Stimulated activated CD8-positive, alpha-beta memory T cell treated with anti-CD3 and anti-CD28 coated beads, Interleukin-4, amount 100 ng/mL, for 4 hours (primary cell): ENCODE measurements at places on chromosomes 5 and 9.

- DNase-seq = no peak
Measured at GRCh38 chr5:52893105-52893504, 96.0 kb upstream of the ITGA2 start.

- no peak for DNase-seq
Measured at GRCh38 chr5:36202521-36202961, 39.2 kb downstream of the NADK2 start.

- no peak for DNase-seq
Measured at GRCh38 chr9:27372615-27373014, 75.7 kb upstream of the EQTN start.

GRCh38 chr5:180173198-180173544 is 35.8 kb downstream of the RASGEF1C start:
- DNase-seq = no peak

DNA sequence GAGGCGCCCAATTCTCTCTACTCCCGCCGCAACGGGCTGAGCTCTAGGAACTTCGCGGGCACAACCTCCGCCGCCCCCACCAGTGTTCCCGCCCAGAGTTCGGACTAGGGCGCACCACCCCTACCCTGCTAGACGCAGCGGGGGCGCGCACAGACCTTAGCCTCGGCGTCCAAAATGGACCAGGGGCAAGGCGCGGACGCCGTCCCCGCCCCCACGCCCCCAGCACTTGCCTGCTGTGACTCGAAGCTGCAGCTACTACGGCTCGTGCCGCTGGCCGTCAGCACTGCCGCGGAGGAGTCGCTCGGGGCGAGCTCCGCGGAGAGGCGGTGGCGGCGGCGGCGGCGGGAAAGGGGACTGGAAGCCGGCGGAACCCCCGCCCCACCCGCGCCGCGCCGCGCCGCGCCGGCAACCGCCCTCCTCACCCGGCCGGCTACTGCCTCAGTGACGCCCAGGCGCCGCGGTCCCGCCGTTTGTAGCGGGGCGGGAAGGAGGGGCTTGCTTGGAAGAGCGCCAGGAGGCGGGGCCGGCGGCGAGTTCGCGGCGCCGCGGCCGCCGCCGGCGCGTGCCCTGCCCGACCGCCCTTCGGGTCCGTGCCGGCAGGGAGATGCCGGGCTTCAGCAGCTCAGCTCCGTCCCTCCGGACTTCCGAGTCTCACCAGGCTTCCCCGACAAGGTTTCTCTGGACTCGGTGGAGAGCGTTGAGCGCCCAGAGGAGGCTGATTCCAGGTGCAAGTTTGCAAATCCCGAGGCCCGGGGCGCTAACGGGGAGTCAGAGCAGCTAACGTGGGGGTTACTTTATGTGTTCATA is 4.5 kb downstream of the ELAVL2 start:
- DNase-seq = no peak

- DNase-seq = no peak
Measured at GRCh38 chr9:107388890-107389289, 100.7 kb downstream of the KLF4 start.

DNA sequence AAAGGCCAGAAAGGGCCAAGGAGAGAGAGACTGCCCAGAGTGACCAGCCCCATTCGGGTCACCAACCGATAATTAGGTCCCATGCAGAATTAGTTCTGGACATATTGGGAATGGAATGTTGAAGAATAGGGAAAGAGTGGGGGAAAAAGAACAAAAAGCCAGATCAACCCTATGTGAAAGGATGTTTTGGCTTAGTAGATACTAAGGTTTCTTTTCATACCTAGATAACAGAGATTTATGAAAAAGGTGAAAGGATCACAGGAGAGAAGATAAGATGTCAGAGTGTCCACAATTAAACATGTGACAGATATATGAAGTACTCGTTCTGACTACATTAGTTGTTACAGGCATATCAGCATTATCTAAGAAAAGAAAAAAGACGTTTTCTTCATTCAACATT is 52.1 kb downstream of the MARCHF3 start:
- no peak for DNase-seq

GRCh38 chr9:121862371-121863332 is 211.2 kb downstream of the DAB2IP start:
- DNase-seq = no peak

DNA sequence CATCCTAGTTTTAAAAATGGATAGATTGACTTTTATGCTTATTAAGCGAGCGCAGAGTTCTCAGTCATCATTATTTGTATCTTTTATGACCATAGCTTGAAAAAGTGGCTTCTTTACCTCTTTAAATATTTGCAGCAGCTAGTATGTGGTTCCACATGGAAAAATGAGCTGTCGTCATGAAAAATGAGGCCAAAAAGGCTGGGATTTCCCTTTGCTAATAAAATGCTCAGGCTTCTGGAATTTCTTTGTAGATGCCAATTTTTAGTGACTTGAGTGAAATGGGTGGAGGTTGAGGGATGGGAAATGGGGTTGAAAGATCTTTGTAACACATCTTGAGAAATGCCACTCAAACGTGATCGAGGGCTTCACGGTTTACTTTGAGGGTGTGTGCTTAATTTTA is 35.2 kb downstream of the RAI14 start:
- no peak for DNase-seq

DNA sequence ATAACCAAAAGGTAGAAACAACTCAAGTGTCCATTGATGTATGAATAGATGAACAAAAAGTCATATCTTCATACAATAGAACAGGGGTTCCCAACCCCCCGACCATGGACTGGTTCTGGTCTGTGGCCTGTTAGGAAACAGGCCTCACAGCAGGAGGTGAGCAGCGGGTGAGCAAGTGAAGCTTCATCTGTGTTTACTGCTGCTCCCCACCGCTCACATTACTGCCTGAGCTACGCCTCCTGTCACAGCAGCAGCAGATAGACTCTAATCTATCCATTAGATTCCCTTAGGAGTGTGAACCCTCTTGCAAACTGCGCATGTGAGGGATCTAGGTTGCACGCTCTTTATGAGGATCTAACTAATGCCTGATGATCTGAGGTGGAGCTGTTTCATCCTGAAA is 478.0 kb downstream of the BRINP1 start:
- no peak for DNase-seq

- DNase-seq = no peak
Measured at GRCh38 chr9:1285526-1285925, 235.4 kb downstream of the DMRT2 start.

DNA sequence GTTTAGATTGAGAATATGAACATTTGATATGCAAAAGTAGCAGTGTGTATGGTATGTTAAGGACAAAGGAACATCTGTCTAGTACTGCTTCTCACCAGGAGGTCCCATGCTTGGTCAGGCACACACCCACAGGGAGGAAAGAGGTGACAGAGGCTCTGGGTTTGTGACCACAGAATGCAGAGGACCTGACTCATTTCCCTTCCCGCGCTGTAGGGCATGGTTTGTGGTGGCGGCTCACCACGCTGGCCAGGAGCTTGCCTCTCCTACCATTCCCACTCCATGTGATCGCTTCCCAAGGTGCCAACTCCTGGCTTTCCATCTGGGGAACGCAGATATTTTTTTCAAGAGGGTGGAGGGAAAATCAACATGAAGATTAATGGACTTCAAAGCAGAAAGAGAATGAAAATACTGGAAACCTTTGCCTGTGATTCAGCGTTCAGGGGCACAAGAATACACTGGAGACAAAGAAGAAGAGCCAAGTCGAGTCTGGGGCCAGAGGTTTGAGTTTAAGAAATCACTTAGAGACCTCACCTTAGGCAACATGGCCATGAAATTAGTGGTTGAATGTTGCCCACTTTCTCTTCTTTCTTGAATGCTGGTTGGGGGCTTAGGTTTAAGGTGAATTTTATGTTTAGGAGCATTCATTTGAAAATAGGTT is 477.8 kb downstream of the CCDC171 start:
- DNase-seq = no peak

DNA sequence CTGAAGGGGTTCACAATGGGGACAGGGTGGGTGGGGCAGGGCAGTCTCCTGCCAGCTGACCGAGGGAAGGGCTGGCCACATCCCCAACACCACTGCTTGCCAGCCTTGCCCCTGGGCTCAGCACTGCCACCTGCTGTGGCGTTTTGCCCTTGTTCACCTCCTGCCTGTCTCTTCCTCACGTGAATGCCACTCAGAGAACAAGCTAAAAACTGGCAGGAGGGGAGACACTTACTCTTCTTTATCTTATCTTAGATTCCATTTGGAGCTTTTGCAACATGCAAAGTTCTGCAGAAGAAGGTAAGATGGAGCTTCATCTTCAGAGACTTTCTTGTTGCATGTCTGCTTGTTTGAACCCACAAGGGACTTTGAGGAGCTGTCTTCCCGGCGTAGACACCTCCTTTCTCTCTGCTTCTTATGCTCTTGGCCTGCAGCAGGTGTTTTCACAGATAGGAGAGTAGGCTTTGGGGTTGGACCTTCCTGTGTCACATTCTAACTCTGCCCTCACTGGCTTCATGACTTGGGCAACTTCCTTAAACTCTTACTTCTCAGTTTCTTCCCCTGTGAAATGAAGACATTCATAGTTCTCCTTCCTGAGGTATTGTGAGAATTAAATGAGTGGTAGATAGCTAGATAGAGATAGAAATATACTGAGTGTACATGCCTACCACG is 4.1 kb downstream of the LRSAM1 start:
- no peak for DNase-seq

DNA sequence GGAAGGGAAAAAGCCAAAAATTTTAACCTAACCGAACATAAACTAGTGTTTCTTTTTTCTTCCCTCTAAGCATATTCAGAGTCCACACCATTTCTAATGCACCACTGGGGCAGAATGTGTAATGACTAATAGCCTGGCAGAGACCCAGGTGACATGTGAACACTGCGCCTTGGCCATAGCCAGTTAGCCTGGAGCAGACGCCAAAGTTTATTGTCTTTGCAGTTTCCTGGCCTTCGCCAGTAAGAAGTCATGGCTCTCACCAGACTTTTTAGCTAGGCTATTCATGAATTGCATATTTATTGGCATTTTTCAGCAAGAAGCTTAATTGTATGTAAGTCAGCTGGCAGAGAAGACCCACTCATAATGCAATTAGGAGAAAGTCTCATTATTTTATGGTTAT is 182.8 kb upstream of the SLC27A6 start:
- no peak for DNase-seq

GRCh38 chr5:61286446-61287132 is 45.5 kb upstream of the ZSWIM6 start:
- no peak for DNase-seq

- no peak for DNase-seq
Measured at GRCh38 chr5:91219091-91219802, 163.9 kb downstream of the ARRDC3 start.

DNA sequence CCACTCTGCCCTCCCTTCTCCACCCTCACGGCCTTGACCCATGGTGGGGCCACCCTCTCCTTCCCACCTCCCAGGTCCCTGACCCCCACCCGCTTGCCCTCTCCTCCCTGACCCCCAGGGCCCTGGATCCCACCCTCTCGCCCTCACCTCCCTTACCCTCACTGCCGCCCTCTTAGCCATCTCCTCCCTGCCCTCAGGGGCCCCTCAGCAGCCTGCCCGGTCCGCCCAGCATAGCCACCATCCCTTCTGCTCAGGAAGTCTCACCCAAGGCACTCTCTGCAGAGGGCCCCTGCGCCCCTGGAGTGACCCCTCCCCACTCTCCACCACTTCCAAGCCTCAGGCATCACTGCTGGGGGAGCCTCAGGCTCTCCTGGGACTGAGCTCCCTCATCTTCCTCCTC is 66.3 kb downstream of the MRPL36 start:
- no peak for DNase-seq

GRCh38 chr9:119095072-119095471 is 274.2 kb downstream of the BRINP1 start:
- no peak for DNase-seq

GRCh38 chr5:156498226-156498980 is 171.4 kb downstream of the SGCD start:
- no peak for DNase-seq

DNA sequence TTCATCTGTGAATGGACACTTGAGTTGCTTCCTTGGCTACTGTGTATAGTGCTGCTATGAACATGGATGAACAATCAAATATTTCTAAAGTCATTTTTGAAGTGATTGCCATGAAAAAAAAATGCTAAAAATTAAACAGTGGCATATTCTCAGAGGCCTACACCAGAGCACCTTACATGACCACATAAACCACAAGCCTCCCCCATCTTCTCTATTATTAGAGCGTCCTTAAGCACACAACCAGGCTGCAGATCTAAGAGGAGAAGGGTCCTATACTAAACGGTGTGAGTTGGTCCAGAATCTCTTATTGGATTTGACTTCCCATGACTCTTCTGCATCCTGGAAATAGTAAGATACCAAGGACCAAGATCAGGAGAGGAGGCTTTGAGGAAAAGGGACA is 34.3 kb downstream of the PCA3 start:
- DNase-seq = no peak

GRCh38 chr9:18706648-18707047 is 232.7 kb downstream of the ADAMTSL1 start:
- DNase-seq = no peak

- DNase-seq = no peak
Measured at GRCh38 chr5:138824516-138824915, 50.6 kb downstream of the LRRTM2 start.

DNA sequence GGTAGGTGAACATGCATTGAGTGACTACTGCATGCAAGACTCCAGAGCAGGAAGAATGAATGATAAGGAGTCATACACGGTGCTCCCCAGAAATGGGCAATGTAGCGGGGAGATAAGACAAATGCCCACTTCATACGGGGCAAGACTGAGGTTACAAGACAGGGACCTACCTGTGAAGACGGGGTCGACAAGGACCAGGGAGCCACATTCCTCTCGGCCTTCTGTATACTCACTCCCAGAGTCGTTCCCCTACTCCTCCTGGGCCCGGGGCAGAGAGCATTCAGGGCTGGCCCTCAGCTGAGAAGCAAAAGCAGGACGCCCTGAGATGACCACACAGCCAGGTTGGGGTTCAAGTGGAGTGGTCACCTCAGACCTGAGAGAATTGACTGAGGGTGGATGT is 26.7 kb downstream of the PITX1 start:
- no peak for DNase-seq

GRCh38 chr5:121887727-121888126 is 36.0 kb downstream of the FTMT start:
- no peak for DNase-seq

DNA sequence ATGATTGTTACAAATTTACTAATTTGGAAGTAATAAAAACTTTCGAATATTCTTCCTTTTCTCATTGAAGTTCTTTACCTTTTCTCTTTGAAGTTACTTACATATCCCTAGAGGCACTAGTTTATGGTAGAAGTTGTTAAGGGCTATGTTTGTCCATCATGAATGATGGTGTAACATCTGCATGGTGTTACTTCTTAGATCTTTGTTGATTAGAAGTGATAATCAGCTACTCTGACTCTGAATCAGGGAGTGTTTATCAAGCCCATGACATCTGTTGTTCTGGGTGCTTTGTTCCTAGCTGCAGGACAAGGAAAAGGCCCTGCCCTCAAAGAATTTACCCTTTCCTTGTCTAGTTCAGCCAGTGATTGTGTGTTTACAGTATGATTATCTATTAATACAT is 32.9 kb downstream of the MAP3K1 start:
- no peak for DNase-seq
